ENCODE measurements at places on chromosomes 5 and 9.

DNA sequence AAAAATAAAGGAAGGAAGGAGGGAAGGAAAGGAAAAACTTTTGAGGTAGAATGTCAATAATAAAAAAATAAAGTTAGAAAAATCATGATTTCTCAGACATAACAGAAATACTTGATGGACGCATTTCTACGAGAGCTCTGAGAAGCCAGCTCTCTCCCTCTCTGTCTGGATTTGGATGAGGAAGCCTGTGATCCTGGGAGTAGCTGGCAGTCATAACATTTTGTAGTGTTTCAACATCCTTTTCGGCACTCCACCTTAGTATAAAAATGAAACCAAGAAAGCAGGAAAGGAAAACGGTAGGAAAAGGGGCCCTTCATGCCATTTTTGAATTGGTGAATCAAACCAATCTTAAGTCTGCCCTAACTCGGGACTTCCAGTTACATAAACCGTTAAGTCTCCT, 321.3 kb downstream of the EPB41L4A start:
- DNase-seq = no peak

- DNase-seq = no peak
Measured at GRCh38 chr5:39203951-39204350, 15.4 kb downstream of the FYB1 start.

- peak; percentile 81 for DNase-seq
Measured at GRCh38 chr5:69444127-69444754, 29.3 kb downstream of the MARVELD2 start.

DNA sequence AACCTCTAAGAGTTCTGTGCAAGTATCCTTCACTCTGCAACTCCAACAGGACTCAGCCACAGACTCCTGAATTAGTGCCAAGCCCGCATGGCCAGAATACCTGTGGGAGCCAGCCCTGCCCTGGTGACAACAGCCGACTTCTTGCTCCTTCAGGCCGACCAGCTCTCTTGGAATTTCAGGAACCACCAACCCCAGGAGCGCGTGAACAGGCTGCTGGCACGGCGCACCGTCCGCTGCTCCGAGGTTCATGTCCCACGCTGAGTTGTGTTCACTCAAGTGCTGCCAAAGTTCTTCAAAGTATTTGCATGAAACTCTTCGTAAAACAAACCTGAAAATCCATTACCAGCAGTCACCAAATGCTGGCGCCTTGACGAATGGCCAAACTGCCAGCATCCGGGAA, 232.8 kb downstream of the NR2F1-AS1 start:
- no peak for DNase-seq

DNA sequence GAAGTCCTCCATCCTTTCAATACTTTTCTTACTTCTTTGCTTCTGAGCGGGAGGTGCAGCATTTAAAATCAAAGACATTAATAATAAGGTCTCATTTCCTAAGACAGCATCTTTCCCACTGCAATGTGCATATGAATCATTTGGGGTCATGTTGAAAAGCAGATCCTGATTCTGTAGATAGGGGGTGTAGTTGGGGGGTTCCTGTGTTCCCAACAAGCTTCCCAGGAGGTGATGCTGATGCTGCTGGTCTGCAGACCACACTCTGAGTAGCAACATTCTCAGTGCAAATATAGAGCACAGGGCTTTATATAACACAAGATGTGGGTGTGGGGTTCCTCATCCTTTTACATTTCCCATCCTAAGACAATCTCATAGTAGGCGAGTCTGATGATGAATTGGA, 126.5 kb upstream of the PALM2AKAP2 start:
- no peak for DNase-seq

GRCh38 chr5:135964670-135965320, 10.0 kb upstream of the LECT2 start:
- DNase-seq = no peak

DNA sequence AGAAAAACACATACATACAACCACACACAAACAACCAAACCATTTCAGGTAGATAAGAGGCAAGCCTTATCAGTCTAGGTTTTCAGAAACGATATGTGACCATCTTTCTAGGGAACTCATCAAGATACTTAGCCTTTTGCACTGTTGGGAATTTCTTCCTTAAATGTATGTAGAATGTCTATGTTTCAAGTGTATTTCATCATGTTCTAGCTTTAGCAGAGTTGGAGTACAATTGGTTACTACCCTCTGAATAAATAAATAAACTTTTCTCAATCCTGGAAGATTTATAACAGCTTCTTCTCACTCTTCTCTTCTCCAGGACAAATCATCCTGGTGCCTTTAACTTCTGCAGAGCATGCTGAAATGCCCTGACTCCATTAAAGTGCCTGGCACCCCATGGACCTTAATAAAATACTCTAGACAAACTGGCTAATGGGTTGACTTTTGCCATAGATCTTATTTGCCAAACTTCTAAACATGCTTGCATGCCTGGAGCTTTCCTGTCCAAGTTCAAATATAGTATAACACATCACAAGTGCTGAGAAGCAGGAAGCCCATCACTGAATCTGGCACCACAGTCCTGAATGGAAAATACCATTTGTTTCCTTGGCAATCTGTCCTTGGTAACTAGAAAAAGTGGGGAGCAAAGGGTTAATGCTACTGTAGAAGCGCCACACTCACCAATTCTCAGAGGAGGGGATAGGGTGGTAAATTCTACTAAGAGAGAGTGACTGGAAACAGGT, 33.1 kb upstream of the ZNF462 start:
- DNase-seq = no peak

DNA sequence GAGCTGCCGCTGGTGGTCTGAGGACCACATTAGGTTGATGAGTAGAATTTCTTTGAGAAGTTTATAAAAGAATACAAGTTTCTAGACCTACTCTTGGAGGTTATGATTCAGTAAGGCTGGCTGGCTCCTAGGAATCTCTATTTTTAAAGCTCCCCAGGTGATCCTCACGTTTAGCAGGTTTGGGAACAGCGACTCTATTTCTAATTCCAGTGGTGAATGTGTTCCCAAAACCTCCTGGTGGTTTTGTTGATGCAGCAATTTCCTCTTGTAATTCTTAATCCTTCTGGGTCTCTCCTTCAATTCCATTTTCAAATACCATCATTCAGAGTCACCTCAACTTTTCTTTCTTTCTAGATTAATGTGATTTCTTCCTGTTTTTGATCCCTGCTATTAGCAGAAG, 215.9 kb upstream of the RFX3 start:
- DNase-seq = no peak

DNA sequence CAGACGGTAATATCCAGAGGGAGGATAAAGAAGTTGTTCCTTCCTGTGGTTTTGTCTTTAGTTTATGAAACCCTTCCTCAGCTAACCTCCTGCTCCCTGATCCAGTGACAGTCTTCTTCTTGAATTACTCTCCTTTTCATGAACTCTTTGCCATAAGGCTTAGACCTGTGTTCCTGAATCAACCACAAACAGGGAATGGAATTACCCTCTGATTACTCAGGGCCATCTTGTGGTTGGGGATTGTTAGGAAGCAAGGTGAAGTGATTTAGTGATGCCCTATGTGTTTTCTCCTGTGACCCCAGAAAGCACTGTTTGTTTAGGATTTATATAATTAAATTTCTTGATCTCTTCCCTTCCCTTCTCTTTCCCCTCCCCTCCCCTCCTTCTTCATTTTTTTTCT, 409.1 kb downstream of the TAF11L14 start:
- DNase-seq = peak; percentile 17

- no peak for DNase-seq
Measured at GRCh38 chr9:18935541-18935940, 97.5 kb downstream of the SAXO1 start.

DNA sequence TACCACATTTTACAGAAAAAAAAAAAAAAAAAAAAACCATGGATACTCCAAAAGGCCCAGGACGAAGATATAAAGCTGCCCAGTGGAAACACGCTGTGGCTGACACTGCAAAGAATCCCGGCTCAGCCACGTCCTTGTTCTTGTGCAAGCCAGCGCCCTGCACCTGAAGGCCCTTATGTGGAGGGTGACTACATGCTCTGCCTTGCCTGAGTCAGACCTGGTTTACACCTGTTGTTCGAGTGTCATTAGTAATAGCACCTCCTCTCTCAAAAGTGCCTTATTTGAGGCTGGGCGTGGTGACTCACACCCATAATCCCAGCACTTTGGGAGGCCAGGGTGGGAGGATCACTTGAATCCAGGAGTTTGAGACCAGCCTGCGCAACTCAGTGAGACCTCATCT, 54.3 kb upstream of the ZSWIM6 start:
- peak; percentile 28 for DNase-seq

- DNase-seq = no peak
Measured at GRCh38 chr5:37658440-37658839, 181.4 kb downstream of the GDNF start.

DNA sequence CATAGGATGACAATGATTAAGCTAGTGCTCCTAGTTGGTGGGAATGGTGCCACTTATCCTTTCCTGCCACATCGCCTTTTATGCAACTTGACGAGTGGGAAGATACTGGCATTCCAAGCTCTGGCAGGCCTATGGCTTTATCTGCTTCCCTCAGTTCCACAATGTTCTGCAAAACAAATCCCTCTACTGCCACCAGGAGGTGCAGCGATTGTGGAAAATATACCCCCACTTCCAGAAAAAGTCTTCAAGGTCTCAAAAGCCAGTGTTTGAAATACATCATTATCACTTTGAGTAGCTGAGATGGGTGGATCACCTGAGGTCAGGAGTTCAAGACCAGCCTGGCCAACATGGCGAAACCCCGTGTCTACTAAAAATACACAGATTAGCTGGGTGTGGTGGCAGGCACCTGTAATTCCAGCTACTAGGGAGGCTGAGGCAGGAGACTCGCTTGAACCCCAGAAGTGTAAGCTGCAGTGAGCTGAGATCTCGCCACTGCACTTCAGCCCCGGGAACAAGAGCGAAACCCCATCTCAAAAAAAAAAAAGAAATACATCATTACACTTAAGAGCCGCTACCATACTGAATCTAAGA, 3.4 kb downstream of the CLINT1 start:
- DNase-seq = peak; percentile 63

GRCh38 chr5:110258460-110259216, 467.8 kb downstream of the TMEM232 start:
- peak; percentile 71 for DNase-seq

DNA sequence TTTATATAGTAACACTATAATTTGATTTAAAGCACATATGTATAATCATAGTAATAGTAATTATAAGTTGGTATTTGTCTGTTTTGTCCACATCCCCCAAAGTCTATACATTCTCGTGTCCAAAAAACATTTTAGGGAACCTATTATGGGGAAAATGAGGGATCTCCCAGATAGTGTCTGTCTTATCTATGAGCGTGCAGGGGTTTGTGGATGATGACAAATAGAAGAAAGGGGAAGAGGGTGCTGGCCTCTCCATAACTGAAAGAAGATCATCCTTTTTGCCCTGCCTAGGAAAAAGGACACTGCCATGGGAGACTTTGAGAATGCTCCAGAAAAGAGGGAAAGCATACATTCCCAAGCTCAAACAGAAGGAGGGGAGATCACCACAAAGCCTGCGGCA, 45.3 kb downstream of the C5orf22 start:
- no peak for DNase-seq

- DNase-seq = no peak
Measured at GRCh38 chr5:126987271-126987899, 43.0 kb downstream of the MARCHF3 start.

GRCh38 chr5:39928709-39929108, 503.9 kb upstream of the DAB2 start:
- DNase-seq = no peak

DNA sequence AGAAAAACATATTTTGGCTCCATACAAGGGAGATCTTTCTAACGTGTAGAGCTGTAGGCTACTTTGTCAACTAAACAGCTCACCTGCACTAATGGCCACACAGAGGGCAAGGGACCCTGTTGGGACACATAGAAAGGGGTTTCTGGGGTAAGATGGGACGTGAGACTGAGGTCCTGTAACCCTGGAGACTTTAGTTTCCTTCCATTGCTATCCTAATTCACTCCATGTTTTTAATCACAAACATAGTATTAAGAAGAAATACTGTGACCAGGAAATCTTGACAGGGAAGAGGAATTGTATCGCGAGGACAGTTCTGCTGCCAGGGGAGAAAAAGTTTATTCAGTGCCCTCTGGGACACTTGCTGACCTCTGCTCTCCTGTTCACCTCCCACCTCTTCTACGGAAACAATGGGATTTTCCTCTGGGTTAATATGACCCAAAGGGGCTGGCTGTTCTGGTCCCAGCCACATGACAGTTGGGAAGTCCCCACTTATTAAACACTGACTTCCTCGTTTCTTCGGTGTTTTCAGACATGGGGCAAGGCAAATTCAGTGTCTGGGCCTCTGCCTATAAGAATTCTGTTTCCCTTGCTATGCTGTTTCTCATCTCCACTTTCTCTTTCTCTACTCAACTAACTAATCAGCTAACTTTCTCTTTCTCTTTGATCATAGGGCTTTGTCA, 106.9 kb upstream of the SEMA6A start:
- no peak for DNase-seq

- no peak for DNase-seq
Measured at GRCh38 chr5:33270671-33271070, 170.1 kb upstream of the TARS1 start.

DNA sequence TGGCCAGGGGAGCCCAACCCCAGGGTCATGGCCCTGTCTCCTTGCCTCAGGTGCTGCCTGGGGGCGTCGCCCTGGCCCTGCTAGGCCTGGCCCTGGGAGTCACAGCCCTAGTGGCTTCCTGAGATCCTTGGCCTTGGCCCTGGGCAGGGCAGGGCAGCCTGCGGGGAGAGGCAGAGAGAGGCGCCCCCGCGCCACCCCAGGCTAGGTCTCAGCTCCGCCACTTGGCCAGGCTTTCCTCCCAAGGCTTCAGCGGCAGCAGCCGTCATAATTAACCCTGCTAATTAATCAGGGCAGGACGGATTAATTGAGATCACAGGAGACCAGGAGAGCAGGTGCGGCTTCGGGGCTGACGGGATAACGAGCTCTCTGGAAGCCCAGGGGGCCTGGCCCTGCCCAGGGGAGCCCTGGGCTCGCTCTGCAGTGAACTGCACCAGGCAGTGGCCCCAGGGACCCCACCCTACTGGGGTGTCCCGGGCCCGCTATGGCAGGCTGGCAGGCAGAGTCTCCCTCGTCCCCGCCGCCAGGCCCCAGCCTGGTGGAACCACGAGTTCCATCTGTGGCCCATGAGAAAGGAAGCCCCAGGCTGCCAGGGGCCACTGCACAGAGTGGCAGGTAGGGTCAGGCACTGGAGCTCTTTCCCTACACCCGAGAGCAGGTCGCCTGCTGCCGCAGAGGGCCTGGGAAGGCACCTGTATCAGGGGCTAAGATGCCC, 269.6 kb downstream of the PBX3 start:
- no peak for DNase-seq

- no peak for DNase-seq
Measured at GRCh38 chr9:2110036-2110435, 94.9 kb downstream of the SMARCA2 start.

DNA sequence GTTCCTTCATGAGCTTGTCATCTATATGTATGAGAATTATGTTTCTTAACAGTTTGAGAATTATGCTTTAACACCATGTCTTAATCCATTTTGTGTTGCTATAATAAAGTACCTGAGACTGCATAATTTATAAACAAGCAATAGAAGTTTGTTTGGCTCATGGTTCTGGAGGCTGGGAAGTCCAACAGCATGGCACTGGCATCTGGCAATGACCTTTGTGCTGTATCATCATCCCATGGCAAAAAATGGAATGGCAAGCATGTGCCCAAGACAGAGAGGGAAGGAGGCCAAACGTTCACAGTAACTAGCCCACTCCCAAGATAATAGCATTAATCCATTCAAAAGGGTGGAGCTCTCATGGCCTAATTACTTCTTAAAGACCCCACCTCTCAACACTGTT, 67.6 kb downstream of the MTX3 start:
- no peak for DNase-seq
